ENCODE measurements at places on chromosomes 4 and X.

- no peak overlapping the region for H3K4me3 ChIP-seq
- no peaks in the 10 kb centered on the region for H3K4me1 ChIP-seq
- H3K27ac ChIP-seq: no peak overlapping the region
- peaks cover 3% of the 10 kb centered on the region for H3K27me3 ChIP-seq
- H3K36me3 ChIP-seq: no peaks in the 10 kb centered on the region
Measured at GRCh38 chrX:9899640-9900111, 67.5 kb upstream of the CLDN34 start.

GRCh38 chr4:81449015-81449414 lies 22.7 kb downstream of the RASGEF1B start:
- H3K27me3 ChIP-seq: no peaks in the 10 kb centered on the region
- H3K27ac ChIP-seq: no peak overlapping the region
- peaks cover 21% of the 10 kb centered on the region for H3K36me3 ChIP-seq
- peaks cover 6% of the 10 kb centered on the region for H3K4me1 ChIP-seq
- H3K4me3 ChIP-seq: no peak overlapping the region

- no peak overlapping the region for H3K4me3 ChIP-seq
- peaks cover 5% of the 10 kb centered on the region for H3K4me1 ChIP-seq
- no peaks in the 10 kb centered on the region for H3K27me3 ChIP-seq
- H3K27ac ChIP-seq: no peak overlapping the region
- no peak for DNase-seq
Measured at GRCh38 chr4:176123710-176124407, 58.2 kb downstream of the WDR17 start.

- H3K4me3 ChIP-seq: no peak overlapping the region
- H3K36me3 ChIP-seq: no peaks in the 10 kb centered on the region
- no peak for DNase-seq
- no peaks in the 10 kb centered on the region for H3K4me1 ChIP-seq
- H3K27me3 ChIP-seq: no peaks in the 10 kb centered on the region
Measured at GRCh38 chr4:95106408-95106928, 348.7 kb downstream of the BMPR1B start.

DNA sequence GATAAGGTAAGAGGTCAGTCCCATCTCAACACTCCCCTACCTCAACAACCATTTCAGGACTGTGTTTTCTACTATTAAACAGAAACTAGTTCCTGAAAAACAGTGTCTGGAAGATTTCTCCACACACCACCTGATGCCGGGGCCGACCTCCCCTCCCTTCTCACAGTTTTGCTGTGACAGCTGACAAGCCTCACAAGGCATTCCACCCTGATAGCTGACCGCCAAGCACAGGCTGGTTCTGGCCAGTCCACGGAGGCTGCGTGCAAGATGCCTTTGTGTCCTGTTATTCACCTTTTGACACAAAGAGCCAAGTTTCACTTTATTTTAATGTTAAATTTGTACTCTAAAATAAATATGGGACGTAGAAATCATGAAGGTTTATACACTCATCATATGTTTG lies 758.6 kb downstream of the PDHA2 start:
- H3K4me1 ChIP-seq: no peaks in the 10 kb centered on the region
- no peak for DNase-seq
- no peaks in the 10 kb centered on the region for H3K27me3 ChIP-seq
- H3K36me3 ChIP-seq: no peaks in the 10 kb centered on the region
- H3K4me3 ChIP-seq: no peak overlapping the region

- H3K4me3 ChIP-seq: no peak overlapping the region
- H3K36me3 ChIP-seq: peaks cover 37% of the 10 kb centered on the region
- H3K27me3 ChIP-seq: no peaks in the 10 kb centered on the region
- H3K4me1 ChIP-seq: peaks cover 11% of the 10 kb centered on the region
- DNase-seq: no peak
- no peak overlapping the region for H3K27ac ChIP-seq
Measured at GRCh38 chrX:16853537-16853936, 16.6 kb downstream of the RBBP7 start.

DNA sequence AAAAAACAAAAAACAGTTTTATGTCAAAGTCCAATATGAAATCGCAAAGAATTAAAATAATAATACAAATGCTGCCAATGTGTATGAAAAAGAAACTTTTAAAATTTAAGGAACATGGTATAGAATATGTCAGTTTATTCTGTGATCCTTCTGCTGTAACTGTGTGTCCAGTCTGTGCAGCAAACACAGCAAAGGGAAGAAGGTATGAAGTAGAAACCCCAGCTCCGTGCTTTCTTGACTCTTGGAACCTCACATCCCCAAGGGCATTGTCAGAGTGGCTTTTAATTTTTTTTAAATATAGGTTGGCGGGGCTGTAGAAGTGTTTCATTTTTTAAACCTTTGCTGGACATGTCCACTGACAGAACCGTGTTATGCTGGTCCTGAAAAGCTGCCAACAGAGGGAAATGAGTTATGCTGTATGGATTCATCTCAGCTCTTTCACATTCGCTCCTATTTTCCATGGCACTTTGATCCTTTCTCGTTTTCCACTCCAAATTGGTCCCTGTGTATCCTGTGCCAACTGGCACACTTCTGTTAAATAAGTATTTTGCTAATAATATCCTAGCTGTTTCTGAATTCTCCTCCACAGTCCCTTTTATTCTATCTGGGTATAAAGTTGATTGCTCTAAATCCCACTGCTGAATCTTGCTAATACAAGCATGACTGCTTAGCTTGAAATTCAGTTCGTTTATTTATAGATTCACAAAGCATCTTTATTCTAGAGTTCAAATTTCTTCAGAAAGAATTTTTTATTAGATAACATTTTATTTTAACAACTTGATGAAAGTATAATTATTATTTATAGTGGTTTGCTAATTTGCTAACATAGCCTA lies 127.0 kb upstream of the DDIT4L start:
- no peak overlapping the region for H3K4me3 ChIP-seq
- H3K36me3 ChIP-seq: no peaks in the 10 kb centered on the region
- peaks cover 8% of the 10 kb centered on the region for H3K27me3 ChIP-seq
- no peaks in the 10 kb centered on the region for H3K4me1 ChIP-seq

DNA sequence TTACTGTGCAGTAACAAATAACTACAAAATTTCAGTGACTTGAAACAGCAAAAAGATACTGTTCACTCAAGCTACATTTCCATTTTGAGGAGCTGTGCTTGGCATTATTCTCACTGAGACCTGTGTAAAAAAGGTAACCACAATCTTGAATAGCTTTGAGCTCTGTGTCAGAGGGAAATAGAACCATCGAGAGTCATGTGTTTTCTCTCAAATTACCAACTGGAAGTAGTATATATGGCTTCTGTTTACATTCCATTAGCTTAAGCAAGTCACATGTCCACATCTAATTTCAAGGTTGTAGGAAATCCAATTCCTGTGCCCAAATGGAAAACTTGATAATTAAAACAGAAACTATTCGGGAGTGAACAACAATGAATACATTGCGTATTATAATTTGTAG lies 82.9 kb upstream of the BANK1 start:
- no peak overlapping the region for H3K27ac ChIP-seq
- H3K4me3 ChIP-seq: no peak overlapping the region
- H3K4me1 ChIP-seq: no peaks in the 10 kb centered on the region
- no peaks in the 10 kb centered on the region for H3K36me3 ChIP-seq
- H3K27me3 ChIP-seq: no peaks in the 10 kb centered on the region
- no peak for DNase-seq

GRCh38 chr4:121252224-121252806 lies 88.2 kb upstream of the TNIP3 start:
- peaks cover 3% of the 10 kb centered on the region for H3K27me3 ChIP-seq
- DNase-seq: peak; percentile 60
- no peak overlapping the region for H3K4me3 ChIP-seq
- H3K36me3 ChIP-seq: peaks cover 1% of the 10 kb centered on the region
- H3K4me1 ChIP-seq: peaks cover 50% of the 10 kb centered on the region
- H3K27ac ChIP-seq: no peak overlapping the region

DNA sequence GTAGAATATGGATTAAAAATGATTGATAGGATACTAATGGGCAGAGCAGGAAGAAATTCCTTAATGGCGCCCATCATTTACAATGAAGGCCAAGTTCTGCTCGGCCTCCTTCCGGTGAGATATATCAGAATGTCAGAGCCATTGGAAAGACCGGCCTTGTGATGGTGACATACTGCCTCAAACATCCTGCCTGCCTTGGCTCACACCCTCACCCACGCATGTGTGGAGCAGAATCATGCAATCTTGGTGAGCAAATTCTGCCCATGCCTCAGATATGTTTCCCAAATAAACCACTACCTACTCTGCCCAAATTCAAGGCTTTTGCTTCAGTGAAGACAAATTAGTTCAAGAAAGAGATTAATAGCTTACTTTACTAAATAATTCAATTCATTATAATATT lies 163.3 kb downstream of the MID1 start:
- no peaks in the 10 kb centered on the region for H3K36me3 ChIP-seq
- H3K27me3 ChIP-seq: no peaks in the 10 kb centered on the region
- no peak overlapping the region for H3K27ac ChIP-seq
- no peak for DNase-seq
- H3K4me3 ChIP-seq: no peak overlapping the region

- peaks cover 68% of the 10 kb centered on the region for H3K36me3 ChIP-seq
- H3K4me1 ChIP-seq: peaks cover 11% of the 10 kb centered on the region
- no peaks in the 10 kb centered on the region for H3K27me3 ChIP-seq
- no peak for DNase-seq
- no peak overlapping the region for H3K4me3 ChIP-seq
- no peak overlapping the region for H3K27ac ChIP-seq
Measured at GRCh38 chr4:142585411-142585810, 260.7 kb downstream of the INPP4B start.

GRCh38 chr4:1171311-1172227 lies 814 bp downstream of the SPON2 start:
- H3K27ac ChIP-seq: peak overlapping the region; percentile 72
- no peaks in the 10 kb centered on the region for H3K36me3 ChIP-seq
- peaks cover 24% of the 10 kb centered on the region for H3K27me3 ChIP-seq
- DNase-seq: peak; percentile 54

- no peak overlapping the region for H3K27ac ChIP-seq
- H3K36me3 ChIP-seq: no peaks in the 10 kb centered on the region
- H3K27me3 ChIP-seq: peaks cover 3% of the 10 kb centered on the region
- H3K4me1 ChIP-seq: no peaks in the 10 kb centered on the region
- DNase-seq: no peak
Measured at GRCh38 chr4:139641218-139641617, 24.4 kb upstream of the MGST2 start.

GRCh38 chr4:1179976-1180375 lies 7.6 kb upstream of the SPON2 start:
- H3K27ac ChIP-seq: no peak overlapping the region
- H3K27me3 ChIP-seq: peaks cover 6% of the 10 kb centered on the region
- no peak overlapping the region for H3K4me3 ChIP-seq
- no peak for DNase-seq

- DNase-seq: no peak
- peak overlapping the region; percentile 92 for H3K4me3 ChIP-seq
- peak overlapping the region; percentile 91 for H3K27ac ChIP-seq
Measured at GRCh38 chrX:3711331-3711917, 2.0 kb downstream of the PRKX start.

- H3K27ac ChIP-seq: no peak overlapping the region
- no peaks in the 10 kb centered on the region for H3K36me3 ChIP-seq
- DNase-seq: no peak
- no peaks in the 10 kb centered on the region for H3K4me1 ChIP-seq
Measured at GRCh38 chr4:72136429-72136828, 104.6 kb downstream of the NPFFR2 start.

DNA sequence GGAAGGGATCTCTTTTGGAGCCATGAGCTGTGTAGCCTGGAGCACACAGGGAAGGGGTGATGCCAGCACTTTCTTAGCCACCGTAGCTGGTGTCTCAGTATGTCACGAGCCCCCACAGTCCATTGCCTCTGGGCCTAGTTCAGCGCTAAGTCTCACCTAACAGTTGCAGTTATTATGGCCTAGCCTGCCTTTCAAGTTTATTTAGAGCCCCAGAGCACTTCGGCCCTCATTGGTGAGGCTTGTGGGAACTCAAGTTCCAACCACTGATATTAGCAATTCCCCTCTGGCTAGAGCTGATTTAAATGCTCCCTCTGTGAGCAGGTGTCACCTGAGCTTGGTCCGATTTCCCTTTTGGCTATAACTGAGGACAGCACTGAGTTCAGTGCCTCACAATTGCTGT lies 388.4 kb upstream of the MAOA start:
- H3K4me1 ChIP-seq: no peaks in the 10 kb centered on the region
- no peaks in the 10 kb centered on the region for H3K36me3 ChIP-seq
- no peaks in the 10 kb centered on the region for H3K27me3 ChIP-seq
- H3K4me3 ChIP-seq: no peak overlapping the region
- H3K27ac ChIP-seq: no peak overlapping the region

DNA sequence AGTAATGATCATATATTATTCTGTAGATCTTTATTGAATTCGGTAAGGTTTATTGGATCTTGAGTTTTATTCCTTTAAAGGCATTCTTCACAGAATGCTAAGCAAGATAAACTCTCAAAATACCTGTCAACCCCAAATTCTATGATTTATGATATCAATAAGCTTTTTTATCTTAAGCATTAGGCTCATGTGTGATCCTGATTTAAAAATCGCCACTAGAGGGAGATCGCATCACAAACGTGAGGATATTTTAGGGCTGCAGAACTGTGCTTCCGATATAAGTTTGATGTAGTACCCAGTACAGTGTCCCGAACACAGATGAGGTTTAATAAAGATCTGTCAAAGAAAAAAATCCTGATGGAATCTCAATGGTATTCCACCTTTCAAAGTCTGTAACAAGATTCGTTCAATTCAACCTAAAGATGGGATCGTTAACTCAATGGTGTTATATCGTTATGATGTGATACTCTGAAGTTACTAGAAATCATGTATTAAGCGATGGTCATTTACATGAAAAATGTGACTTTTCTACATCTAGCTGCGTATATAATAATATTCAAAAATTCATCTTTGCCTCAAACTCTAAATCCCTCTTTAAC lies 169.0 kb downstream of the CORIN start:
- H3K36me3 ChIP-seq: no peaks in the 10 kb centered on the region
- peaks cover 17% of the 10 kb centered on the region for H3K27me3 ChIP-seq
- H3K4me1 ChIP-seq: no peaks in the 10 kb centered on the region
- H3K27ac ChIP-seq: no peak overlapping the region

DNA sequence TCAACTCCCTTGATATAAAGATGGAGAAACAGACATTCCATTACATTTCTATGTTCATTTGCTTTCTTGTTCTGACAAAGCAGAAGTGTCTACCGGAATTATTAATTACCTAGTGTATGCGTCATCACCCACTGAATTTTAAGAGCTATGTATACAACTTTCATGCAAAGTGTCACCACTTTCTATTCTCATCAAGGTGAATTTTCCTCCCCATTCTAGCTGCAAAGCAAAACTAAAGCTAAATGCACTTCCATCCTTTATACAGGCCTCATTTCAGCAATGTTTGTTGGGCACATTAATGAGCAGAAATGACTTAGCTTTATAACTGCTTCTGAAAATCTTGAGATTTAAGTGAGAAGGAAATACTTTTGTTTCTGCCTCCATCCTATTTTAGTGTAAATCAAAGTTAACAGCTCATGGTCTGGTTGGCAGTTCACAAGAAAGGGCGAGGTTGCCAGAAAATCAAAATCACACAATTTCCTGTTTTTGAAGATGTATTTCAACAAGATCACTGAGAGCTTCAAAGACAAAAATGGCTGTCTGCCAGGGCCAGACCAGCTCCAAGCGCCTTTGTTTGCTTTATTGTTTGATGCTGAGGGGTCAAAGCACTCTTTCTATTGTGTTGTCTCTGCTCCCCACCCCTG lies 7.2 kb upstream of the FAM9C start:
- H3K36me3 ChIP-seq: peaks cover 29% of the 10 kb centered on the region
- H3K4me3 ChIP-seq: no peak overlapping the region
- peaks cover 67% of the 10 kb centered on the region for H3K4me1 ChIP-seq
- peak; percentile 54 for DNase-seq
- no peaks in the 10 kb centered on the region for H3K27me3 ChIP-seq
- H3K27ac ChIP-seq: peak overlapping the region; percentile 96
